Activated CD8-positive, alpha-beta memory T cell treated with anti-CD3 and anti-CD28 coated beads, Interleukin-2, amount 10 ng/mL, durations not matched to agents 7 days and 5 days (primary cell): ENCODE measurements at places on chromosomes 13 and 19. TPM values are rescaled to one million over a fixed set of nuclear protein-coding genes. Genes with fewer than 3 reads are reported as not detected.

Gene GPR18
- total RNA-seq = 11.1 TPM

Gene NKPD1
- total RNA-seq = 0.18 TPM

Gene RUBCNL
- not detected for total RNA-seq

Gene ZNF415
- total RNA-seq = 0.61 TPM

Gene FBL
- 453 TPM for total RNA-seq

Gene CCDC70
- not detected for total RNA-seq

Gene STAP2
- total RNA-seq = 9.6 TPM

Gene HSH2D
- total RNA-seq = 199 TPM

Gene NUMBL
- total RNA-seq = 7.2 TPM

Gene LRG1
- 0.35 TPM for total RNA-seq

Gene TTC9B
- total RNA-seq = not detected

Gene COPE
- 264 TPM for total RNA-seq

Gene ZSCAN5C
- not detected for total RNA-seq

Gene NXNL1
- not detected for total RNA-seq

Gene MAMSTR
- total RNA-seq = 1.1 TPM

Gene PRKACA
- 42.3 TPM for total RNA-seq

Gene SPINT2
- total RNA-seq = 15.6 TPM

Gene APOC1
- not detected for total RNA-seq

Gene FAAP24
- total RNA-seq = 9.7 TPM

Gene SIGLEC10
- 2.1 TPM for total RNA-seq

Gene WDR62
- 46.0 TPM for total RNA-seq

Gene CEACAM5
- total RNA-seq = not detected
